ENCODE measurements at places on chromosomes 13 and 19.

DNA sequence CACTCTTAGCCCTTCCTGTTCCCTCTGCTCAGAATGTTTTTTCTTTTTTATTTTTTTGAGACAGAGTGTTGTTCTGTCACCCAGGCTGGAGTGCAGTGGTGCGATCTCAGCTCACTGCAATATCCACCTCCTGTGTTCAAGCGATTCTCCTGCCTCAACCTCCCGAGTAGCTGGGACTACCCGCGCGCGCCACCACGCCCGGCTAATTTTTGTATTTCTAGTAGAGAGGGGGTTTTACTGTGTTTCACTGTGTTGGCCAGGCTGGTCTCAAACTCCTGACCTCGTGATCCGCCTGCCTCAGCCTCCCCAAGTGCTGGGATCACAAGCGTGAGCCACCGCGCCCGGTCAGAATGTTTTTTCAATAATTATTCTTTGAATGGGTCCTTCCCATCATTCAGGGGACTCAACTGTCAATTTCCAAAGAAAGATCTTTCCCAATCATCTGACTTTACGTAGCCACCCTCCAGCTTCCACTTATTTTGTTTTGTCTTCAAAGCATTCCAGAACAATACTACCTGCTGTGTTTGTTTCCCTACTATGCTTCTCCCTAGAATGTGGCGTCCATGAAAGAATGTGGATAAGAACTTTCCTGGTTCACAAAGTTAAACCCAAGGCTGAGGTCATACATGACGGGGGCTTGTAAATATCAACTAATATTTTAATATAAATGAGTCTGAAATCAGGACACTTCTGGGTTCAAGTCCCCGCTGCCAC lies 1.2 kb downstream of the NDUFA7 start:
- DNase-seq: no peak

DNA sequence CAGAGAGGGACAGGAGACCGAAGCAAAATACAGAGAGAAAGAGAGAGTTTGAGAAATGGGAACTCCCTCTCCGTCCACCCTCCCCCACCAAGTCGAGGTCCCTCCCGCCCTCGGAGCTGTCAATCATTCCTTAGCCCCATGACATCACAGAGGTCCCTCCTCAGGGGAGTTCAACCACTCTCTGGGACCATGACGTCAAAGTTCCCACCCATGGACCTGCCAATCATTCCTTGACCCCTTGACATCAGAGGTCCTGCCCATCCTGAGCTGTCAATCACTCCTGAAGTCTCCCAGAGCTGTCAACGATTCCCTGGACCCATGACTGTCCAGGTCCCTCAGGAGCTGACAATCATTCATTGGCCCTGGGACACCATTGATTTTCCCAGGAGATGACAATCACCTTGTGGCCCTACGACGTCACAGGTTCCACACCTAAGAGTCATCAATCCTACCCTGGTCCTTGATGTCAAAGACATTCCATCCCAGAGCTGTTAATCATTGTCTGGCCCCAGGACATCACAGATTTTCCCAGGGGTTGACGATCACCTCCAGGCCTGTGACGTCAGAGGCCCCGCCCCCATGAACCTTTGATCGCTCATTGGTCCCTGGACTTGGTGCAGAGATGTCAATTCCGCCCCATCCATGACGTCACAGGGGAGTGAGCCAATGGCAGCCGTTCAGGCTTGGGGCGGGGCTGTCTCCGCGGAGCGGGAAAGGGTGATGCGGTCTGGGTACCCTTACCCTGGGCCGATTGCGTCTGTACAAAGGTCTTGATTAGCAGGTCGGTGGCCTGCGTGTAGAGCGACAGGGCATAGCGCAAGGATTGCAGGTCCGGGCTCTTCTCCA lies 61.7 kb downstream of the COLGALT1 start:
- no peak for DNase-seq

DNA sequence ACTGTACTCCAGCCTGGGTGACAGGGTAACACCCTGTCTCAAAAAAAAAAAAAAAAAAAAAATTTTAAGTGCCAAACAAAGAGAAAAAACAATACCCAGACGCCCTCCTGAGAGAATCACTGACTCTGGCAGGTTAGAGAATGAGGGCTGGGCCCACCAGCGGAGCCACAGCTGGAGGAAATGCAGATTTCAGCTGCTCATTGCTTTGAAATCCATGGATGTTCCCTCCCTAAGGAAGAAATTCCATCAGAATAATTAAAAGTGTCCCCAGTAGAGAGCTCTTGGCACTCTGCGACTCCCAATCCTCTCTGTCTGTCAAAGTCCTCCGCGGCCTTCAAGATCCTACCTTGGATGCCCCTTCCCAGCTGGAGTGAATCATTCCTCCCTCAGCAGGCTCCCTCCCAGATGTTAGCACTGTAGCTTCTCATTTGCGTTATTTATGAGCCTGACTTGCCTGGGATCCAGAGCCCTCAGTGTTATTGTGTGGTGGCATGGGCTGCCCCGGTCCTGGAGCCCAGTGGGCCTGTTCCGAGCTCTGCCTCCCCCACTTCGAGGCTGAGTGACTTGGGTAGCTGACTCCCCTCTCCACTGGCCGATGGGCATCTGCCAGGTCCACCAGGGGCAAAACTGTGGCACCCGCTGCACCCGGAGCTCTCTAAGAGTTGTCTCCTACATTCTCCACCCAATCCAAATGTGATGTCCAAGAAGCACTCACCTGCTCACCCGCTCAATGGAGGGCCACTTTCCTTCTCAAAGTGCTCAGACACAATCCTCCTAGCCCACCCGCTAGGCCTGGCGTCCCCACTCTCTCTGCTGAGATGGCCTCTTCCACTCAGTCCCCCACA lies 47.0 kb downstream of the SERP2 start:
- DNase-seq: no peak

DNA sequence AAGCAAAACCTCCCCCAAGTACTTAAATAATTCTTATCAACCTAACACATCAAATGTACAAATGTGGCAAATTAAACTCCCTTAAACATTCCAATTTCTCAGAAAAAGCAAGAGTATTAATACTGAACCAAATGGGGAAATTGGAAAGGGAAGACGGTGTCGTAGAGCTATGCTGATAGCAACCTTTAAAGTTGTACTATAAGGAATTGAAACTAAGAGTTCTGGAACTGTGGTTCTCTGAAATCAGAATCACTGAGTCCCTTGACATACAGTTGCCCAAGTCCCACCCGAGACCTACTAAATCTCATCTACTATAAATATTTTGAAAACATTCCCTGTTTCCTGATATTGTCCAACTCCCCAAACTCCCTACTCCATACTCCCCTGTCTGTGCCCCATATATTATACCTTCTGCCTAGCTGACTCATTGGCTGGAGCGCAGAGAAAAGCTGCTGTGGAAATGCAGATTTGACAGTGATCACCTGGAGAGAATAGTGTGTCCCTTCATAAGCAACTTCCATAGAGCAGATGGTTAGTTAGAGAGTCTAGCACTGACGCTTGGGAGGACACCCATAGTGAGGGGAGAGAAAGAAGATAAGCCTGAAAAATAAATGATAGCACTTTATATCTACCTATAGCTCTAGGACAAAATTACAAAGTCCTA lies 51.4 kb upstream of the ITM2B start:
- no peak for DNase-seq

GRCh38 chr13:39656325-39656677 lies 839 bp downstream of the COG6 start:
- DNase-seq: no peak

DNA sequence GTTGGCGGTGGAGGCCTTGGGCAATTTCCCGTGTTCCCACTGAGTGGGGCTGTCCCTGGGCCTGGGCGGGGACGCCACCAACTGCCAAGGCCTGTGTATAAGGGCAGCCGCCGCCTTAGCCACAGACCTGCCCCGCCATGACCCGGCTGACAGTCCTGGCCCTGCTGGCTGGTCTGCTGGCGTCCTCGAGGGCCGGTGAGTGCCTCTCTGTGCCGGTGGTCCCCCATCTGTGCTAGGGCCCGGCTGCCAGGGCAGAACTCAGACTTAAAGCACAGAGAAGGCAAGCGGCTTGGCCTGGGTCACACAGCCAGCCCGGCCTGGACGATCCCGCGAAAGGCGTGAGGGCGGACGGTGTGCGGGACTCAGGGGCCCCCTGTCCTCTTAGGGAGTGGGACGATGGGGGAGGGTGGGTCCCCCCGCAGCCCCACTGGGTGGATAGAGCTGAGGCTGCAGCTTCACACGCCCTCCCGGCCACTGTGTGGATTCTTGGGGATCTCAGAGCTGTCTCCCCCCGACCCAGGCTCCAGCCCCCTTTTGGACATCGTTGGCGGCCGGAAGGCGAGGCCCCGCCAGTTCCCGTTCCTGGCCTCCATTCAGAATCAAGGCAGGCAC lies at the start of gene AZU1:
Gene AZU1, plus strand, starts transcription at position 128 of the 612 bp plus-strand sequence. Its CDS starts 10 bp downstream, at position 138.
- no peak for DNase-seq

GRCh38 chr19:53958168-53958571 lies 4.6 kb upstream of the CACNG8 start:
- no peak for DNase-seq

- DNase-seq: no peak
These were observed 29.9 kb downstream of the TNFRSF19 start for GRCh38 chr13:23600100-23600499.

- no peak for DNase-seq
These were observed 1514.7 kb upstream of the MIR17HG start for GRCh38 chr13:89832827-89833226.

GRCh38 chr19:50558449-50558848 lies 9.8 kb downstream of the LRRC4B start:
- DNase-seq: no peak

DNA sequence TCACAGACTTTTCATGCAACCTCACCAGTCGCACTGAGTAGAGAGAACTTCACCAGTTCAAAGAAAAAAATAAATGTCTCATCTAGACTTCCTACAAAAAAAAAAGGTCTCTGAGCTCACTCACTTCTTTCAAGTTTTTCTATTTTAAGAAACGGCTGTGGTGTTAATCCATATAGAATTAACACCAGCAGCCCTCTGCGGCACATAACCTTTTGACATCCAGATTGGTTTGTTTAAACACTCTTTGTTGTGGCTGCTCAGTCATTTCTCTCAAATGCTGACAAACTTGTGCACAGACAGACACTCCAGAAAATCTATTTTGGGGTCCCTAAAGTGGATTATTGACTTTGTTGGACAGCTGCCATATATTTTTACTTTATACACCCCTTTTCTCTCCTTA lies 874.9 kb downstream of the EFNB2 start:
- DNase-seq: no peak

- no peak for DNase-seq
These were observed 4.7 kb downstream of the PTH2 start for GRCh38 chr19:49418511-49418910.

DNA sequence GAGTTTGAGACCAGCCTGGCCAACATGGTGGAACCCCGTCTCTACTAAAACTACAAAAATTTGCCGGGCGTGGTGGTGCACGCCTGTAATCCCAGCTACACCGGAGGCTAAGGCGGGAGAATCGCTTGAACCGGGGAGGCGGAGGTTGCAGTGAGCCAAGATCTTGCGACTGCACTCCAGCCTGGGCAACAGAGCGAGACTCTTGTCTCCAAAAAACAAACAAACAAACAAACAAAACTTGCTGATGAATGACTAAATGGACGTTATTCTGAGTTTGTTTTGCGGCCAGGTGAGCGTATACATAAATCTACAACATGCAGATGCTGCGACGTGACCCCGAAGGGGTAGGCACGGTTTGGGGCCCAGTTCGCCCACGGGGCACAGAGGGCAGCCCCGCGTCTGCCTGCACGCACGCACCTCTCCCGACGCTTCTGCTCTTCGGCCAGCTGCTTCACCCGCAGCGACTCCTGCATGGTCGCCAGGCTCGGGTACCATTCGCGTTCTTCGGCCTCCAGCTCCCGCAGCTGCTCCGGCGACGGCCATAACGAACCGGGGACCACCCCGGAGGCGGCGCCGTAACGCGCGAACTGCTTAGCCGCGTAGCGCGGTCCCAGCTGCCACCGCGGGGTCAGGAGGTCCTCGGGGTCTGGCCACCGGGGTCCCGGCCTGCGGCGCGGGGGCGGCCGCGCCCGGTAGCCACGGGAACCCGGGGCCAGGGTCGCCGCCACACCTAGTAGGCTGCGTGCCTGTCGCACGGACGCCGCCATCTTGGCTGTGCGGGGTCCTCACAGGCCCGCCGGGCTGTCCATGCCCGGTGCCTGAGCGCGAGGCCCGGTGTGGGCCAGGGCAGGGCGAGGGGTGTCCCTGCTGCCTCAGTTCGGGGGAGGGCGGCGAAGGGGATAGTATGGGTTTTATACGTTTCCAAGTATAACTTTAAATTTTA lies at the start of gene GADD45GIP1:
Gene GADD45GIP1, minus strand, starts transcription at position 778 of the 943 bp plus-strand sequence. Its CDS starts 11 bp downstream, at position 767.
- DNase-seq: peak; percentile 88
